ENCODE measurements at places on chromosomes 3 and 15. TPM values are rescaled to one million over a fixed set of nuclear protein-coding genes. Genes with fewer than 3 reads are reported as not detected.

DNA sequence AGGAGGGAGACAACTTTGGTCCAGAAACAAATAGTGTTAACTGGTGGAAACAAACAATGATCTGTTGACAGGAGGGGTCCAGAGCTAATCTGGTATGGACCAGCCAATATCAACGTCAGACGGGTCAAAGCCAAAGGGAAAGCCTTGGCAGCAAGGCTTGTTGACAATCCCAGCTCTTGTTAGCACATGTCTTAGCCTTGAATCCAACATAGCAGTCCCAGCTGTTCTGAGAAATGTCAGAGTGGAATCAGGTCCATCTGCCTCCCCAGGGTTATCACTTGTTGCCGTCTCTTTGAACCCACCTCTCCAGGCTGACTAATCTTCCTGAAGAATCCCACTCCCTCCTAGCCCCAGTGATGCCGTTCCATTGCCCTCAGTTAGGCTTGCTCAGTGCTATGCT is 404.6 kb upstream of the MCTP2 start:
- H3K36me3 ChIP-seq, result no peaks in the 10 kb centered on the region
- H3K27me3 ChIP-seq, result no peaks in the 10 kb centered on the region
- no peaks in the 10 kb centered on the region for H3K4me1 ChIP-seq
- no peak overlapping the region for H3K27ac ChIP-seq
- H3K4me3 ChIP-seq, result no peak overlapping the region

DNA sequence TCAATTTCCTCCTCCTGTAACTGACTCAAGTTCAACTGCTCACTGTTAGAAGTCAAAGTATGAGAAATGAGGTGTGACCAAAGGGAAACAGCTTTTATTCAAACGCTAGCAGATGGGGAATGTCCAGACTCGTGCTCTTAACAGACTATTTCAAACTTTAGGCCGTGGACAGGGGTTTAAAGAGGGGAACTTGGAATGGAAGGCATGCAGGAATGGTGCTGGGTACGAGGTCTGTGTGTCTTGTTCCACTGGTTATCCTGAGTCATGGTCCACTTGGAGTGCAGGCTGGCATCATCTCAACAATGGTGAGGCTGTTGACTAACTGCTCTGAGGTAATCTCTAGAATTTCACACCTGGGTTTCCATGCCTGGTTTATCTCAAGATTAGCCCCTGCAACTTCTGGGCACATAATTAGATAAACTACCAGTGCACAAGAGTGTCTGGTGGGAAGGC is 22.9 kb upstream of the DNAAF4 start:
- H3K27me3 ChIP-seq, result no peaks in the 10 kb centered on the region
- H3K4me3 ChIP-seq, result no peak overlapping the region
- no peaks in the 10 kb centered on the region for H3K36me3 ChIP-seq
- no peaks in the 10 kb centered on the region for H3K4me1 ChIP-seq
- no peak for DNase-seq
- H3K27ac ChIP-seq, result no peak overlapping the region

- no peak for DNase-seq
- no peaks in the 10 kb centered on the region for H3K4me1 ChIP-seq
- H3K27ac ChIP-seq, result no peak overlapping the region
- H3K36me3 ChIP-seq, result no peaks in the 10 kb centered on the region
- no peak overlapping the region for H3K4me3 ChIP-seq
Observed at GRCh38 chr3:61613666-61614065, 52.3 kb downstream of the PTPRG start.

- no peak overlapping the region for H3K27ac ChIP-seq
- no peak overlapping the region for H3K4me3 ChIP-seq
- no peaks in the 10 kb centered on the region for H3K36me3 ChIP-seq
- DNase-seq, result no peak
Observed at GRCh38 chr3:129469026-129469425, 29.0 kb downstream of the IFT122 start.

DNA sequence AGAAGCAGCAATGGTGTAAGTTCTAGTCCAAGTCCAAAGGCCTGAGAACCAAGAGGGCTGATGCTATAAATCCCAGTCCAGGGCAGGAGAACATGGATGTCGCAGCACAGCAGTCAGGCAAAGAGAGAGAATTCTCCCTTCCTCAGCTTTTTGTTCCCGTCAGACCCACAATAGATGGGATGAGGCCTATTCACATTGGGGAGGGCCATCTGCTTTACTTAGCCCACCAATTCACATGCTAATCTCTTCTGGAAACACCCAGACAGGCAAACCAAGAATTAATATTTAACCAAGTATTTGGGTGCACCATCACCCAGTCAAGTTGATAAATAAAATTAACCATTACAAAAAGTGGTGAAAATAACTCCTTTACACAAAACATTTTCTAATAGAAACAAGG is 511.7 kb upstream of the UBE2E2 start:
- no peaks in the 10 kb centered on the region for H3K4me1 ChIP-seq
- no peaks in the 10 kb centered on the region for H3K27me3 ChIP-seq
- no peak for DNase-seq
- H3K4me3 ChIP-seq, result no peak overlapping the region
- no peaks in the 10 kb centered on the region for H3K36me3 ChIP-seq

GRCh38 chr3:186901135-186901734 is 29.1 kb upstream of the ST6GAL1 start:
- H3K4me3 ChIP-seq, result no peak overlapping the region
- DNase-seq, result no peak
- no peaks in the 10 kb centered on the region for H3K4me1 ChIP-seq
- H3K27me3 ChIP-seq, result no peaks in the 10 kb centered on the region

- H3K27ac ChIP-seq, result no peak overlapping the region
- DNase-seq, result no peak
- H3K4me3 ChIP-seq, result no peak overlapping the region
- H3K4me1 ChIP-seq, result no peaks in the 10 kb centered on the region
Observed at GRCh38 chr3:133540896-133541674, 32.4 kb upstream of the CDV3 start.

- H3K4me1 ChIP-seq, result no peaks in the 10 kb centered on the region
- no peak overlapping the region for H3K27ac ChIP-seq
- H3K4me3 ChIP-seq, result no peak overlapping the region
- H3K27me3 ChIP-seq, result no peaks in the 10 kb centered on the region
Observed at GRCh38 chr15:87954793-87955192, 301.7 kb downstream of the NTRK3 start.

DNA sequence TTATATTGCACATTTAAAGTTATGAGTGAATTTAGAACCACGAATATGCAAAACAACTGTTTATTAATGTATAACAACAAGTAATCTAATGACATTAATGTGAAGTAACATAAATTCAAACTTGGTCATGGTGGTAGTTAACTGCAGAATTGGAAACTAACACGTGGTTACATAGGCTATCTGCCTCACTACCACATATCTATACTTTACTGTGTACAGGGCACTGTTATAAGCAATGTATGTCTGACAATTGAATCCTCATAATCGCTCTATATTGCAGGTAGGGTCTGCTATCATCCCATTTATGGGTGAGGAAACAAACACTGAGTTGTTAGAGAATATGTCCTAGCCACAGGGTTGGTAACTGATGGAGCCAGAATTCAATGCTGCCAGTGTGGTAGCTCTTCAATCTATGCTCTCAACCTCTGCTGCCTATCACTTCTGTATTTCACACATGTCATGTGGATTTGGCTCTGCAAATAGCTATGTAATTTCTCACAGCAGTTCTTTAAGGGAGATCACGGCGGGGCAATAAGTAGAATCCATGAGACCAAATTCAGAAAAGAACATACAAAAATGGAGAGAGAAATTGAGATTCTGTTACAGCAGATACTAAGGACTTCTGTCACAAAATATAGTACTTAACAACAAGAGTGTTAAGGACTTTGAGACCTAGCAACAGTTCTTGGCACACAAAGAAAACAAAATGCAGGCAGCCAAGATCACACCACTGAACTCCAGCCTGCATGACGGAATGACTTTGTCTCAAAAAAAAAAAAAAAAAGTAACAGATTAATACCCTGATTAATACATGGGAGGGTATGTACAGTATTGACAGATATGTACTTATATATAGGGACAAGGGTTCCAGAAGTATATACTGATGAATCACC is 100.0 kb upstream of the CSPG5 start:
- no peaks in the 10 kb centered on the region for H3K36me3 ChIP-seq
- H3K4me1 ChIP-seq, result no peaks in the 10 kb centered on the region
- no peak overlapping the region for H3K27ac ChIP-seq

DNA sequence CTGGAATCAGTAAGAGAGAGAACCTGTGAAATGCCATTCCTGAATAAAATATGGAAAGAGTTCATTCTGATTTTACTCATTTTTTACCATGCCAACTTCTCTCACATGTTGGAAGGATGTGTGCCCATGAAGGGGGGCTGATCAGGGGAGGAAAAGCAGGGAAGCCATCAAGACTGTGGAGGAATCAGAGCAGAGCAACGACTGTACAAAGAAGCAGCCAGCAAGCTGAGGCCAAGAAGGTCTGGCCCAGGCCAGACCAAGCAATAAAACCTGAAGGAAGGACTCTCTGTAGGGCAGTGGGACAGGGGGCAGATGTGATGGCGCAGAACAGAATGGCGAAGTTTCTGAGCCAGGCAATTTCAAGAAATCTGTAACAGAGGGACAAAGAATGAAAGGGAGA is 24.0 kb upstream of the ARNT2 start:
- DNase-seq, result no peak
- no peaks in the 10 kb centered on the region for H3K4me1 ChIP-seq
- H3K27me3 ChIP-seq, result no peaks in the 10 kb centered on the region
- H3K4me3 ChIP-seq, result no peak overlapping the region
- no peaks in the 10 kb centered on the region for H3K36me3 ChIP-seq

DNA sequence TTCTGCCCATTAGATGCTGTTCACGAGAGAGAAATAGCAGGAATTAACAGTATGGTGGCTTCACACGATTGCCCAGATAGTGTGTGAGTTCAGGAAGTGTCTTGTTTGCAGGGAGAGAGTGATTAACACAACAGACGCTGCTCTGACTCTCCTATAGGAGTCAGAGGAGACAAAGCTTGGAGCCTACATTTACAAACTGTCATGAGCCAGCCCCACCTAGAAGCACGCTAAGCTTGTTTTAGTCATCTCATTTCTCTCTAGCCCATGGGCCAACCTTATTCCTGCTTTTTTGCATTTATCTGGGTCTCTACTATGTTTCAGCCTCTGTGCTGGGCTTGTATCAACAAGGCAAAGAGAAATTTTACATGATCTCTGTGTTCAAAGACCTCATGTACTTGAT is 128.3 kb upstream of the BFSP2 start:
- H3K36me3 ChIP-seq, result no peaks in the 10 kb centered on the region
- DNase-seq, result no peak
- no peaks in the 10 kb centered on the region for H3K4me1 ChIP-seq
- no peak overlapping the region for H3K4me3 ChIP-seq
- no peaks in the 10 kb centered on the region for H3K27me3 ChIP-seq

SERINC4 gene
- 3.9 TPM for total RNA-seq

TM4SF1 gene
- total RNA-seq, result 92.0 TPM

Measured in prostate gland (tissue), 2 donors.